ENCODE measurements at places on chromosomes 1 and 21.

DNA sequence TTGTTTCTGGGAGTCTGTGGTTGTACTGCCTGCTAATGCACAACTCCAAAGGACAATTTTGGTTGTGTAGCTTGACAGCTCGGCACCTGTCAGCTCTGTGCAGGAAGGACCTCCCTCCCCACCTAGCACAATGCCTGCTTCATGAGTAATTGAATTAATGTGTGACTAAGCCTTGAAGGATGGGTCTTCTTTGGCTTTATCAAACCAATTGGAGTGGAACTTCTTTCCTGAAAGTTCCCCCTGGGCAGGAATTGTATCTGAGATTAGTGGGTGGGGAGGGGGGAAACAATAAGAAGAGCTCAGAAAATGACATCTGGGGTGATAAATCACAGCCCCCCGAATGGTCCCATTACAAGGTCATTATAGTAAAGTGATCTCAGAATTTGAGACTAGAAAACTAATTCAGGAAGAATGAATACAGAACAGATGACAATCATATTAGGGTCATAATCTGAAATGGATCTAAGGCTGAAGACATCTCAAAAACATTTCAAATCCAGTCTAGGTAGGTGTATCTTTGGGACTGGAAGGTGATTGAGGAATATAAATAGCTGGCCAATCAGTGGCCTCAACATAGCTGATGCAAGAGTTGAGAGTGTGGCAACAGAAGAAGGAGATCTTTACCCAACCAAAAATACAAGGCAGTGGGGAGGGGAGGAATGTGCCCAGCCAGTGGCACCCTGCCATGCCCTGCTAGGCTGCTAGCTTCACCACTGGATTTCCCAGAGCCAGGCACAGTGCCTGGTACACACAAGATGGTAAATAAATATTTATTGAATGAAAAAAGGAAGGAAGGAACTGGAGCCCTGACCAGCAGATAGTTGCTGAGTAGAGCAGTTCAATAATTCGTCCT is 10.1 kb upstream of the SESN2 start:
- DNase-seq: no peak

- DNase-seq: no peak
Observed at GRCh38 chr21:28872218-28872617, 120.5 kb downstream of the LTN1 start.

GRCh38 chr1:67711855-67712212 is 26.8 kb downstream of the GADD45A start:
- no peak for DNase-seq

- no peak for DNase-seq
Observed at GRCh38 chr1:94658221-94658620, 116.7 kb upstream of the F3 start.

- no peak for DNase-seq
Observed at GRCh38 chr1:6971699-6972098, 186.4 kb downstream of the CAMTA1 start.

GRCh38 chr1:10586125-10586524 is 111.4 kb downstream of the PEX14 start:
- no peak for DNase-seq

Measured in H1 (cell line).